Memory B cell (primary cell): ENCODE measurements at places on chromosomes 16 and 17.

DNA sequence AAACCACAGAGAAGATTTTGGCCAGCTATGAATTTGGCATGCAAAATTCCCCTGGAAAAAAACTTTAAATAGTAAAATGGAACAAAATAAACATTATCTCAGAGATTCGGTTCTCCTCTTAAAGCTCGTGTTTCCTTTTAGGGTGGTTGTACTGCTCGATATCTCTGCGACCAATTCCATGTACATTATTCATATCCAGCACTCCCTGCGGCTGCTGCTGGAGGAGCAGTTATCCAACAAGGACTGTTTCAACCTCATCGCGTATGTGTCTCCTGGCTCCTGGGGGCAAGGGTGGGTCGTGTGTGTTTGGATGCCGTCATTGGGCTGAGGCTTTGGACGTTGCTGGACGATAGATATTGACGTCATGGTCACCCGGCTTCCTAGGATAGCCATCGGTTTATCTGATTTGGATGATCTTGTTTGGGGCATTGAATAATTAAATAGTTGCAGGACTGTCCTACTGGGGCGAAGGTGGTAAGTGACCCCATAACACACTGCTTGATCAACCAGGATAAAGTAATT, 33.8 kb downstream of the VWA3A start:
- H3K36me3 ChIP-seq, result peaks cover 2% of the 10 kb centered on the region
- no peak overlapping the region for H3K4me3 ChIP-seq
- peaks cover 16% of the 10 kb centered on the region for H3K4me1 ChIP-seq

DNA sequence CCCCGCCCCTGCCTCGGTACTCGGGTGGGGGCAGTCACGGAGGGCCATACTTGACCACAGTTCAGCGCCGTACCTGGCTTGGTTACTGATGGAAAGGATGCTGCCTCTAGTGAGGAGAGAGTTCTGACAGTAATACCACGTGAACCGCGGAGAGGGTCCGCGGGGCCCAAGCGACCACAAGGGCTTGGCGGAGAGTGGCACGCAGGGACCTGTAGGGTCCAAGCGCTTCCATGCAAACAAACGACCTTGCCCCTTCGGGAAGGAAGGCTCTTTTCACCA, 9.2 kb downstream of the KDM6B start:
- H3K27me3 ChIP-seq, result no peaks in the 10 kb centered on the region
- H3K4me1 ChIP-seq, result peaks cover 46% of the 10 kb centered on the region
- peaks cover 11% of the 10 kb centered on the region for H3K36me3 ChIP-seq
- H3K27ac ChIP-seq, result peak overlapping the region; percentile 99

- H3K36me3 ChIP-seq, result no peaks in the 10 kb centered on the region
- no peak overlapping the region for H3K27ac ChIP-seq
- H3K4me1 ChIP-seq, result peaks cover 3% of the 10 kb centered on the region
- H3K27me3 ChIP-seq, result peaks cover 1% of the 10 kb centered on the region
- no peak overlapping the region for H3K4me3 ChIP-seq
- no peak for DNase-seq
These were observed 172.3 kb upstream of the IRX3 start for GRCh38 chr16:54458923-54459322.

- no peak for DNase-seq
- H3K4me3 ChIP-seq, result no peak overlapping the region
- H3K27me3 ChIP-seq, result no peaks in the 10 kb centered on the region
- H3K4me1 ChIP-seq, result no peaks in the 10 kb centered on the region
These were observed 586.3 kb downstream of the KCNJ18 start for GRCh38 chr17:22278302-22279275.

DNA sequence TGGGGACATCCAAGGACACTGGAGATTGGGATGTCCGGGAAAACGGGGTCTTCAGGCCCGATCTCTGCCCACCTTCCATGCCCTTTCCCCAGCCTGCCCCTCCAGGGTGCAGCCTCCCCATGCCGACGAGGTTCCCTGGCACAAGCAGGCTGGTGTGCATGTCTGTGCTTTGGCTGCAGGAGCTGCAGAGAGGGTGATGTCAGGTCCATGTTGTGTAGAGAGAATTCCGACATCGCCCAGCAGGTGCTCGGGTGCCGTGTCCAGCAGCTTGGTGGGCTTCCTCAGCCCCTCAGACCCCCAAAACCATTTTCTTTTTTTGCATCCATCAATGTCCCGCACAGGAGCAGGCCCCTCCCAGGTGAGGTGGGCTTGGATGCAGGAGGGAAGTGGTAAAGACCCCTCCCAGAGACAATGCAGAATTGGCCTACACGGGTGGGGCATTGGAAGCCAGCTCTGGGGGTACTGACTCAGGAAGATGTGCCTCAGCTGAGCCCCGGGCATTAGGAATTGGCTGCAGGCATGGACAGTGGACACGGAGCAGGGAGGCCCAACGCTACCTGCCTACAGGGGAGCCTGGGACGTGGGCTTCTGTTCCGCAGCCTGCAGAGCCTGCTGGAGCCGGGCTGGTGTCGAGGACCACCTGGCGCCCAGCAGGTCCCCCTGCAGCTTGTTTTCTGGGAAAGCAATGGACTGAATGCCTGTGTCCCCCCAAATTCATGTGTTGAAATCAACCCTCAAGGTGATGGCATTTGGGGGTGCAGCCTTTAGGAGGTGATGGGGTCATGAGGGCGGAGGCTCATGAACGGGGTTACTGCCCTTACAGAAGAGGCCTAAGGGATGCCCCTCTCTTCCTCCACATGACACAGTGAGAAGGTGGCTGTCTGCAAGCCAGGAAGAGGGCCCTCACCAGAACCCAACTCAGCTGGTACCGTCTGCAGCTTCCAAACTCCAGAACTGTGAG, 97.5 kb downstream of the METRNL start:
- DNase-seq, result no peak
- H3K27me3 ChIP-seq, result peaks cover 8% of the 10 kb centered on the region
- no peaks in the 10 kb centered on the region for H3K36me3 ChIP-seq
- no peak overlapping the region for H3K4me3 ChIP-seq
- peaks cover 16% of the 10 kb centered on the region for H3K4me1 ChIP-seq

DNA sequence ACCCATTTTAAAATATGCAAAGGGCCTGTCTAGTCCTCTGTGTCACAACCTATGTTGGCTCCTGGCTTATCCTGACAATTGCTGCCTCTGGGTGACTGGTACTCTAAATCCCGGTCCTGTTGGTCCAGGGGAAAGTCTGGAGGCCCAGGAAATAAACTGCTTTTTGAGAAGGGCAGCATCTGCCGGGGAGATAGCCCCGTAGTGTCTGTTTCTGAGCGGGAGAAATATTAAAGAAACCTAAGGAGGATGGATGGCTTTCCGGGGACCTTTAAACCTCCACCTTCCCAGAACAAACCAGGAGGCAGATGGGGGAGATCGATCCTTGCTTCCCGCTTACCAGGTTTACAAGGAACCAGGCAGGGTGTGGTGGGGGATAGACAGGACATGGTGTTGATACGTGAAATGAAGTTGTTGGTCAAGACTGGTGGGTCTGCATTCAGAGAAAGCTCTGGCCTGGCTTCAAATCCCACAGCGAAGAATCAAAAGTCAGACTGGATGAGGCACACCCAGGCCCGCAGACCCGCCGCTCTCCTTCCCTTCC, 3.8 kb downstream of the HOXB2 start:
- DNase-seq, result no peak
- H3K4me3 ChIP-seq, result peak overlapping the region; percentile 84
- peaks cover 25% of the 10 kb centered on the region for H3K27me3 ChIP-seq
- no peak overlapping the region for H3K27ac ChIP-seq

DNA sequence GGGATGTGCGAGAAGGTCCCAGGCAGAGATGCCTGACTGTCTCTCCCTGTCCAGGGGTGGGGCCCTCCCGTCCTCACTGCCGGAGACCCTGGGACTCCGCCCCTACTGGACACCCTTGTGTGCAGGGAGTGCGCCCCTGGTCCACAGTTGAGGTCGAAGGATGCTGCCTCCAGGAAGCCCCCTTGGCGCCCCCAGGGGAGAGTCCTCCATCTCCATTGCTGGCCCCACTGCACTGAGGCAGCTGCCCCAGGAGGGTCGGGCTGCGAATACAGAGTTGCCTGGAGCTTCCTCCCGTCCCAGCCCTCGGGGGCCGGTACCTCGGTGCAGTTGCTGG, 26.6 kb downstream of the CTU2 start:
- no peaks in the 10 kb centered on the region for H3K27me3 ChIP-seq
- H3K27ac ChIP-seq, result no peak overlapping the region
- no peak for DNase-seq
- no peak overlapping the region for H3K4me3 ChIP-seq
- H3K4me1 ChIP-seq, result peaks cover 2% of the 10 kb centered on the region

GRCh38 chr16:65932350-65933072, 434.0 kb upstream of the CDH5 start:
- no peaks in the 10 kb centered on the region for H3K27me3 ChIP-seq
- no peak overlapping the region for H3K4me3 ChIP-seq
- H3K4me1 ChIP-seq, result no peaks in the 10 kb centered on the region
- H3K36me3 ChIP-seq, result no peaks in the 10 kb centered on the region

- H3K27me3 ChIP-seq, result no peaks in the 10 kb centered on the region
- H3K27ac ChIP-seq, result no peak overlapping the region
- no peak overlapping the region for H3K4me3 ChIP-seq
- H3K36me3 ChIP-seq, result peaks cover 2% of the 10 kb centered on the region
- H3K4me1 ChIP-seq, result peaks cover 2% of the 10 kb centered on the region
These were observed 100.7 kb downstream of the MARF1 start for GRCh38 chr16:15542261-15542660.
